ENCODE measurements at places on chromosomes 1 and 21. TPM values are rescaled to one million over a fixed set of nuclear protein-coding genes. Genes with fewer than 3 reads are reported as not detected.

The MPL gene
- not detected for total RNA-seq

The APOBEC4 gene
- total RNA-seq: not detected

The RNU1-1 gene
- 1,356 TPM for total RNA-seq

The CENPS gene
- total RNA-seq: 10.2 TPM

The NR1I3 gene
- total RNA-seq: not detected

The SNX7 gene
- total RNA-seq: 39.9 TPM

The S100A12 gene
- not detected for total RNA-seq

The PLD5 gene
- total RNA-seq: 4.9 TPM

- H3K4me3 ChIP-seq: no peak overlapping the region
- no peaks in the 10 kb centered on the region for H3K4me1 ChIP-seq
- H3K36me3 ChIP-seq: no peaks in the 10 kb centered on the region
These were observed 30.3 kb upstream of the RGS16 start for GRCh38 chr1:182634306-182635072.

DNA sequence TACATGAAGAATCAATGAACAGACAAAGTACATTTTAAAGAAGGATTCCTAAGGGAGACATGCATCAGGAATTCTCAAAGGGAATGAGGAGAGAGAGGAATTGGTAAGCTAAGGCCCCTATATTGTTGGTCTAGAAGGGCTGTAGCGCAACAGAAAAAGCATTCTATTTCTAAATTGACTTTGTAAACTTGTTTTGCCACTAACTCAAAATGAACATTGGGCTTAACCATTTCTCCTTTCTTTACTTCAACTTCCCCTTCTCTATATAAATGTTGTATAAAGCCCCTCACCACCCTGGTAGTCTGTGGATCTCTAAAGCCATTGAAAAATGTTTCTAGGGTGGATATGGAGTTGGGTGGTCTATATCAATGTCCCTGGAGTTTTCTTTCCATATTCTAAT lies 20.4 kb upstream of the OR6N2 start:
- H3K4me3 ChIP-seq: no peak overlapping the region
- H3K27ac ChIP-seq: no peak overlapping the region
- no peaks in the 10 kb centered on the region for H3K27me3 ChIP-seq
- no peaks in the 10 kb centered on the region for H3K4me1 ChIP-seq
- no peaks in the 10 kb centered on the region for H3K36me3 ChIP-seq

GRCh38 chr1:19557609-19558051 lies 72.3 kb upstream of the CAPZB start:
- H3K4me3 ChIP-seq: no peak overlapping the region
- H3K27me3 ChIP-seq: no peaks in the 10 kb centered on the region
- H3K36me3 ChIP-seq: no peaks in the 10 kb centered on the region
- H3K4me1 ChIP-seq: peaks cover 5% of the 10 kb centered on the region
- no peak overlapping the region for H3K27ac ChIP-seq
- DNase-seq: no peak

DNA sequence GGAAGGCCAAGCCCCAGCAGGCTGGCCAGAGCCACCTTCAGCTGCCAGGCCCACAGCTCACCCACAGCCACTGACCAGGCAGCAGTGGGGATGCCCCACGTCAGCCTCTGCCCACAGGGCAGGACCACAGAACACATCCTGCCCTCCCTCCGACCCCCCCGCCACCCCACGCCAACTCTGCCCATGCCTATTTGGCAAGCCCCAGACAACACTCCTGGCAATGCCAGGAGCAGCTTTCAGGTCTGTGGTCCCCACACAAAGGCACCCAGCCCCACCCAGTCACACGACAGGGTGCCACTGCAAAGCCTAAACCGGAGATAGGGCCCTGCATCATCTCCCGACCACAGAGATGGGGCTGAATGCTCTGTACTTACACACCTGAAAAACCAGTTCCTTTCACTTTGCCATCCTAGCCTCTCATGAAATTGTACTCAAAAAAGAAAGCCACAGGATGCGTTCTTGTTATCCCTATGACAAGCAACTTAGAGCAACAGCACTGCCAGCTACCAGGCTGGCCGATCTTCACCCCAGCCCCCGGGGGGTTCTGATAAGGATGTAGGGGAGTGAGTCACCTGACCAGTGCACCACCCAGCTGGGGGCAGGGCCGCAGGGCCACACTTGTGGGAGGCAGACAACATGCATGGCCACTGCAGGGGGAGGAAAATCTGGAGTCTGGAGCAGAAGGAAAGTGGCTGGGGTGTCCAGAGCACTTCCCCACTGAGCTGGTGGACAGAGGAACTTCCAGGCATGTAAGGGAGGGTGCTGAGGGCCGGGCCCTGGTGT lies 36.2 kb downstream of the UBE2G2 start:
- H3K27me3 ChIP-seq: no peaks in the 10 kb centered on the region
- DNase-seq: no peak
- H3K4me3 ChIP-seq: no peak overlapping the region

DNA sequence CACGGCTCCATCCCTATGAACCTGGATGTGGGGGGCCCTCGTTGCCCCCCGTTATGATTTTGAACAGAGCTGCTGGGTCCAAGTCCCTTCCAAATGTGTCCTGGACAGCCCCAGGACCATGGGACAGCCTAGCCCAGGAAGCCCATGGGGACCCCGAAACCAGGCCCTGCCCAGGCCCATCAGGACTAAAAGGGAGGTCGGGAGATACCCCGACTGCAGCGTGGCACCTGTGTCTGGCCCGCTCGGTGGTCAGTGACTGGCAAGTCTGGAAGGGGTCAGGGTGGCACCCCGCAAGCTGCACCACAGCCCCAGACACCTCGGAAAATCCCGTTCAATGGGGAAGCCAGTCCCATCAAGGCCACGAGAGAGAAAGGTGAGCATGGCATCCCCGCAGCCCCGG lies 10.4 kb upstream of the SRARP start:
- no peaks in the 10 kb centered on the region for H3K4me1 ChIP-seq
- H3K27ac ChIP-seq: no peak overlapping the region
- DNase-seq: no peak
- H3K27me3 ChIP-seq: no peaks in the 10 kb centered on the region

- DNase-seq: no peak
- H3K4me3 ChIP-seq: no peak overlapping the region
- H3K36me3 ChIP-seq: peaks cover 7% of the 10 kb centered on the region
- H3K4me1 ChIP-seq: no peaks in the 10 kb centered on the region
These were observed 16.1 kb downstream of the UCHL5 start for GRCh38 chr1:193042766-193043691.

GRCh38 chr1:201734786-201735185 lies 94.2 kb upstream of the IPO9 start:
- no peak overlapping the region for H3K4me3 ChIP-seq
- peaks cover 62% of the 10 kb centered on the region for H3K4me1 ChIP-seq
- H3K27me3 ChIP-seq: no peaks in the 10 kb centered on the region
- DNase-seq: no peak

DNA sequence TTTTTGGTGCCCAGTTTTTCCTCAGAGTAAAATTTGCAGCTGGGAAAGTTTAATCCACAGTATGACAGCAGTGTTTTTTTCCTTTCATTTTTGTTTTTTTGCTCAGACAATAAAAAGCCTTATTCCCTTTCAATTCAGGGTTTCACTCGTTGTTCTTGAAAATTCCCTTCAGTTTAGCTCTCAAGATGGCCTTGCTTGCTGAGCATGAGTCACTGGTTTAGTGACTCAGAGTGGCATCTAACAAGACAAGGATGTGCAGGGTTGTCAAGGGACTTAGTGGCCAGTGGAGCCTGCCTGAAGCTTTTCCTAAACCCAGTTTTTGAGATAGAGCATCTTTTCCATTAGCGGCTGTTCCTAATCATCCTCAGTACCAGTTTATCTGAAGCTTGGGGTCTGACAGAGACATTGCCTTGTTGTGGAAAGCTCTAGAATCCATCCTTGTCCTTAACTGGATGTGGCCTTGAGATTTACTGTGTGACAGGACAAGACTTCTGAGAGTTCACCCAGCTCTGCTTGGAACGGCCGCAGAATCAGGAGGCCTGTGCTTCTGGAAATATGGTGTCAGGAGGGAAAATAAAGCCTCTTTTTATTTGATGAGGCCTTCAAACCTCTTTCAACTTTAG lies 48.4 kb upstream of the DNAJC6 start:
- peaks cover 6% of the 10 kb centered on the region for H3K4me1 ChIP-seq
- no peaks in the 10 kb centered on the region for H3K36me3 ChIP-seq
- no peak overlapping the region for H3K4me3 ChIP-seq
- H3K27me3 ChIP-seq: no peaks in the 10 kb centered on the region
- DNase-seq: peak; percentile 50

- H3K36me3 ChIP-seq: no peaks in the 10 kb centered on the region
- no peak for DNase-seq
These were observed 27.4 kb downstream of the PRKACB start for GRCh38 chr1:84171481-84171880.

- no peak overlapping the region for H3K4me3 ChIP-seq
- H3K27me3 ChIP-seq: no peaks in the 10 kb centered on the region
- H3K4me1 ChIP-seq: peaks cover 21% of the 10 kb centered on the region
These were observed 16.9 kb downstream of the CAPZB start for GRCh38 chr1:19468397-19468956.
